ENCODE measurements at places on chromosomes 5 and 9. TPM values are rescaled to one million over a fixed set of nuclear protein-coding genes. Genes with fewer than 3 reads are reported as not detected.

C5orf52 gene
- total RNA-seq: not detected

GRCh38 chr5:1321576-1321975 is 23.3 kb downstream of the CLPTM1L start:
- DNase-seq: no peak

DNA sequence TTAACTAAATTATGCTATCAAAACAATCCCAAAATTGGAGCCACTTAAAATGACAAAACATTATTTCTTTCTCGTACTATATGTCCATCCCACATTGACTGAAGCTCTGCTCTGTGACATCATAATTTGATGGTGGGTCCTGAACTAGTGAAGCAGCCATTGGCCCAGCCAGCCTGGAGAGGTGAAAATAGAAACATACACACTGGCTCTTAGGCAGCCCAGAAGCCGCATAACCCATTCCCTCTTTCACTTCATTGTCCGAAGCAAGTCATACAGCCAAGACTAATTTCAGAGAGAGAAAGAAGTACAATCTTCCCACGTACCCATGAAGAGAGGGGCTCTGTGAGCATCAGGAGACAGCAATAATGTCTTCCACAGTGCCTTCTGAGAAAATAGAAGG is 342.5 kb downstream of the NFIB start:
- DNase-seq: no peak

SNCAIP gene
- total RNA-seq: 36.3 TPM

DNA sequence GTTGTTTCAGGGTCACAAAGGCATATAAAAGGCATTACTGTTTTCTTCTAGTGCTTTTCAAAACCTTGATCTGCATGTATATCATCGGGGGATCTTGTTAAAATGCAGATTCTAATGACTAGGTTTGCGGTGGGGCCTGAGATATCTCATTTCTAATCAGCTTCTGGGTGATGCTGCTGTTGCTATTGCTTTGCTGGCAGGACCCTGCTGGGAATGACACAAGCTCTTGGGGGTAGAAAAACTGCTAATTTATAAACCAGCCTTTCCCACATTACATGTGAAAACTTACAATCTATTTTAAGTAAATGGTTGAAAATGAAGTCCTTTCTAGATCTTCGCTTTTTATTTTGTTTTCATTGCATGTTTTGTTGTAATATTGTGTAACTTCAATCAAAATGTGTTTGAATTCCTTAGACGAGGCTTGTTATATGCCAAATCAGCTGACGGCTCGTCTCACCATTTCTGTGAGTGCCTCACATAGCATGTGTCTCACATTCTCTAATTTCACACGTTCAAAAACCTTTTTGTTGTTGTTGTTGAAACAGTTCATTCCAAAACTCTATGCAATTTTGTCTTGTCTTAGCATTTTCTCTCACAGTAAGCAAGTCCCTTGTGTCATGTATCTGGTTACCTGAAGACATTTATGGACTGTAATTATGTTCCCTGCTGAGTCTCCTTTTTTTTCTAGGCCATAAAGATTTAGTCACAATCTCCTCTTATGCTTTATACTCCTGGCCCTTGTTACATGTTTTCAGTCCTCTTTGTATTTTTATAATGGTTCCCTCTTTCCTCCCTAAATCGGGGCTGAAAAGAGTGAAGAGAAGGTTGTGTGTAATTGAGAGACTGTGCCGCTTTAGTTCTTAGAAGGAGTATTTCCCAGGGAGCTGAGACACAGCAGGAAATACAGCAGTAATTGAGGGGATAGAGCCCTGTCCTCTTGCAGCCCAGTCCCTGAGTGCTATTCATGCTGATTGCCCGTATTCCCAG is 521.0 kb upstream of the SEMA6A start:
- no peak for DNase-seq

SOWAHA gene
- total RNA-seq: not detected
